ENCODE measurements at places on chromosomes 2 and 18. TPM values are rescaled to one million over a fixed set of nuclear protein-coding genes. Genes with fewer than 3 reads are reported as not detected.

GRCh38 chr2:145980318-145980717, 1460.4 kb upstream of the ZEB2 start:
- no peaks in the 10 kb centered on the region for H3K27me3 ChIP-seq
- H3K27ac ChIP-seq, result no peak overlapping the region
- no peaks in the 10 kb centered on the region for H3K36me3 ChIP-seq
- DNase-seq, result no peak
- no peak overlapping the region for H3K4me3 ChIP-seq

Gene ALPG
- total RNA-seq, result not detected

DNA sequence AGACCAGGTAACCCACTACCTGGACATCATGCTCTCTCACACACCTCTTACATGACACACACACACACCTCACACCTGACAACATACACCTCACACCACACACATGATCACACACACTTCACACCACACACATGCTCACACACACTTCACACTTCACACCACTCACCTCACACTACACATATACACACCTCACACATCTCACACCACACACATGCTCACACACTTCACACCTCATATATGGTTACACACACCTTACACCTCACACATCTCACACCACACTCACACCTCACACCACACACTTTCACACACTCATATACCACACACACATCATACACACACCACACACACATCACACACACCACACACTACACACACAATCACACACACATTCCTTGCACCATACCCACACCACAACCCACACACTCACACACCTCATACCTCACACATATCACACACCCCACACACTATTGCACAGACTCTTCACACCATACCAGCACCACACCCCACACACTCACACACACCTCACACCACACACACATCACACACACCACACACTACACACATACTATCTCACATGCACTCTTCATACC, 98.1 kb upstream of the PIEZO2 start:
- no peaks in the 10 kb centered on the region for H3K36me3 ChIP-seq
- no peak overlapping the region for H3K4me3 ChIP-seq
- H3K4me1 ChIP-seq, result no peaks in the 10 kb centered on the region

DNA sequence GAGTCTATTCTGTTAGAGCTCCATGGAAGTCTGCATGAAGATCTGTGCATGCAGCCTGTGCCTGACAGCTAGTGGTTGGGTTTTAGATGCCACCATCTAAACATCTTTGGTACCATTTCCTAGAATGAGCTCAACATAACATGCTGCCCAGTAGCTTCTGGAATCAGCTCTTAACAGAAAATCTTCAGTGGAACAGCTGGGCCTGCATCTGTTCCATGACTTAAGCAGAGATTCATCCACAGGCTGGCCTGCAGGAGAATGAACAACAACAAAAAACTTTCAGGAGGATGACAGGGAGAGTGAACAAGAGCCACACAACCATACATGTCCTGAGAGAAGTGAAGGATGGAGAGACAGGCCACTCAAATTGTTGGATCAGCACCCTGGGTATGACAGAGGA, 316.6 kb downstream of the RDH14 start:
- H3K4me3 ChIP-seq, result no peak overlapping the region
- no peak overlapping the region for H3K27ac ChIP-seq
- H3K36me3 ChIP-seq, result no peaks in the 10 kb centered on the region
- no peak for DNase-seq
- H3K4me1 ChIP-seq, result no peaks in the 10 kb centered on the region
- H3K27me3 ChIP-seq, result no peaks in the 10 kb centered on the region

DNA sequence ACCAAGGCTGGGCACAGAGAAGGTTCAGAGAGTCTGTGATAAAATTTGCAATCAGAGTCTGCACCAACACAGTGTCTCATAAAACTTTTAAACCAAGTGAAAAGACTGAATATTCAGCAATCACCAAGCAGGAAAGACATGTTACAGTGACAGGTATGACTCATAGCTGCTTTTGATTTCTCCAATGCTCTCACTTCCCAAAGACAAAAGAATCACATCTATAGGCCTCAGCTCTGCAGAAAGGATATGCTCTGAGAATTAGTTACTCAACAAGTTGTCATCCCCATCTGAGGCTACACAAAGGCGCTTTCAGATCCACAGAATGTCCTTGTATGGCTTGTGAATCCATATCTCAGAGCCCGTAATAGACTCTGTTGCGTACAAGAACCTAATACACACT, 92.5 kb downstream of the KCNF1 start:
- H3K4me1 ChIP-seq, result no peaks in the 10 kb centered on the region
- no peaks in the 10 kb centered on the region for H3K27me3 ChIP-seq
- no peak for DNase-seq
- no peak overlapping the region for H3K27ac ChIP-seq
- no peaks in the 10 kb centered on the region for H3K36me3 ChIP-seq

Gene NYAP2
- total RNA-seq, result not detected

DNA sequence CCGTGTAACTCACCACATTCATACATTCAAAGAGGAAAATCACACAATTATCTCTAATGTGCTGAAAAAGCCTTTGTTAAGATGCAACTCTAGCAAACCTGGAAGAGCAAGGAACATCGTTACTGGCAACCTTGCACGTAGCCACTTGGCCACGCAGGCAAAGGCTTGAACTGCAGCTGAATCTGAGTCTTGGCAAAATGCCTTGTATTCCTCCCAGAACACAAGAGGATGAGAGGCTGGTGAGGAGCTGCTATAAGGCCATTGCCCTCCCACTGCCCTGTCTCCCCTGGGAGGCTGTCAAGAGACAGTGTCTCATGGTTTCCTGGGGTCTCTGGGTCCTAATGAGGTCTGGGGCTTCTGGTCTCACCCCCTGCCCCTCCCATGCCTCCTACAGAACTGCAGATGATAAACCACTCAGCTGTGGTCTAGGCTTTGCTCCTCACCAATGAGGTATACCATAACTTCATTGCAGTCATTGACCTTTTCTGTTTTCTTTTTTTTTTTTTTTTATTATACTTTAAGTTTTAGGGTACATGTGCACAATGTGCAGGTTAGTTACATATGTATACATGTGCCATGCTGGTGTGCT, 141.4 kb downstream of the SPP2 start:
- H3K27ac ChIP-seq, result no peak overlapping the region
- H3K4me3 ChIP-seq, result no peak overlapping the region
- no peaks in the 10 kb centered on the region for H3K27me3 ChIP-seq
- DNase-seq, result no peak
- no peaks in the 10 kb centered on the region for H3K36me3 ChIP-seq
- H3K4me1 ChIP-seq, result no peaks in the 10 kb centered on the region

GRCh38 chr2:120425014-120425413, 79.1 kb downstream of the INHBB start:
- no peaks in the 10 kb centered on the region for H3K4me1 ChIP-seq
- DNase-seq, result no peak
- H3K27ac ChIP-seq, result no peak overlapping the region
- H3K4me3 ChIP-seq, result no peak overlapping the region
- H3K27me3 ChIP-seq, result no peaks in the 10 kb centered on the region
- no peaks in the 10 kb centered on the region for H3K36me3 ChIP-seq

DNA sequence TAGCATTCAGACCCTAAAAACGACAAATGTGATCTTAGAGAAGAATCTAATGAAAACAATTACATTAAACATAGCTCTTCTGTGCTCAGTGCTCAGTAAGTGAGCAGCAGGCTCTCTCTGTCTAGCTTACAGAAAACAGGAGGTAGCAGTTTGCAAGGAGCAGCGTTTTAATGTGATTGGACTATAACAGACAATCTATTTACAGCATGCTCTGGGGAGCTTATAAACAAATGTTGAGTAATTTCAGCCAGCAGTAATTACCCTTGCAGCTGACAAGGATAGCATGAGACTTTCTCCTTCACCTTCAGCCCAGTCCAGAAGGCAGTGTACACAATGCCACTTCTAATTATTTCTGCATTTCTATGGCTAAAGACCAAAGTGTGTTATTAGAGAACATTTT, 270.4 kb downstream of the FIGN start:
- H3K4me1 ChIP-seq, result no peaks in the 10 kb centered on the region
- no peaks in the 10 kb centered on the region for H3K36me3 ChIP-seq
- H3K27me3 ChIP-seq, result no peaks in the 10 kb centered on the region
- H3K4me3 ChIP-seq, result no peak overlapping the region
- H3K27ac ChIP-seq, result no peak overlapping the region

Gene DLX2
- total RNA-seq, result 0.44 TPM
